Foreskin keratinocyte (primary cell): ENCODE measurements at places on chromosomes 4 and X.

- DNase-seq: no peak
These were observed 82.1 kb downstream of the FAM53A start for GRCh38 chr4:1601852-1602654.

- no peak for DNase-seq
These were observed 21.4 kb upstream of the FGFR3 start for GRCh38 chr4:1771555-1772305.

DNA sequence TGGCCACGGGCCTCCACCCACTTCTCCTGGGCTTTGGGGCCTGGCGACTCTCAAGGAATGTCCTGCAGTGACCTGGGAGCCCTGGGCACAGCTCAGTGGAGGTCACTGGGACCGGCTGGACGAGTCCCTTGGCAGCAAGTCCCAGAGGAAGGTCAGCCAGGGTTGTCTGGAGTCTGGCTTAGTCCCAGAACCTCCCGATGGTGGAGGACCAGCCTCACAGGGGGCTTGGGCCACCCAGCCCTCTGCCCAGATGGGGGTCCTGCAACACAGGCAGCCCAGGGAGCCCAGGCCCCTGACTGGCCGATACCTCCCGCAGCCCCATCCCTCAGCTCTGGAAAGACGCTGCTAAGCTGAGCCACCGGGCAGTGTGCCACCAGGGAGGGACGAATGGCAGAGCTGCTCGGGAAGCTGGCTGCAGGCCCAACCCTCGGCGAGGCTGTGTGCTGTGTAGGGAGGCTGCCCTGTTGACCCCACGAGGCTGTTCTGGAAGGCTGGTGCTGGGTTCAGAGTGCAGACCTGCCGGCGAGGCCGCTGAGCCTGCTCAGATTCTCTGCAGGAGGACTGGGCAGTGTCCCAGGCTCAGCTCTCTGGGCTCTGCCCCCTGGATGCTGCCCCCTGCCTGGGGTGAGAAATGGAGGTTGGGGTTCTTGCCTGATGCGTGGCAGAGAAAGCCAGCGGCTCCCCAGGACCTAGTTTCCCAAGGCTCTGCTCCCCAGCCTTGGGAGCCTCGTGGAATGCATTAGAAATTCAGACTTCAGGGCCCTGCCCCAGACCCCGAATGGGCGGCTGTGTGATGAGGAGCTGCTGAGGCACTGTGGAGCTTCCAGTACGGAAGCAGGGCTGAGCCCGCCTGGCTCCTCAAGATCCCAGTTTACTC, 61.7 kb downstream of the ADRA2C start:
- no peak for DNase-seq

DNA sequence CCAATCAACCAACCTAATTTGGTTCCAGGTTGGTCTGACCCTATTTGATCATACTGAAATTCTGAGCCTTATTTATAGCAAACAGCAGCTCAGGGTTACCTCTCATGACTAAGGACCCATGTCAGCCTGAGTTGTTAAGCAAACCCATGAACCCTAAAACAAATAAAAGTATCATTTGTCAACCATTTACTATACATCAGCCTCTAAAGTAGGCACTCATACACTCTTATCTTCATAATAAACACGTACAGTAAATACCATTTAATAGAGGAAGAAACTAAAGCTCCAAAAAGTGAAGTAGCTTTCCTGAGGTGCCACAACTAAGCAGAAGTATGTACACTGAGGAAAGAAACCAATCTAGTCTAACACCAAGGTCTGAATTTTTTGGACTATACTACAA, 25.2 kb downstream of the MANBA start:
- DNase-seq: no peak

DNA sequence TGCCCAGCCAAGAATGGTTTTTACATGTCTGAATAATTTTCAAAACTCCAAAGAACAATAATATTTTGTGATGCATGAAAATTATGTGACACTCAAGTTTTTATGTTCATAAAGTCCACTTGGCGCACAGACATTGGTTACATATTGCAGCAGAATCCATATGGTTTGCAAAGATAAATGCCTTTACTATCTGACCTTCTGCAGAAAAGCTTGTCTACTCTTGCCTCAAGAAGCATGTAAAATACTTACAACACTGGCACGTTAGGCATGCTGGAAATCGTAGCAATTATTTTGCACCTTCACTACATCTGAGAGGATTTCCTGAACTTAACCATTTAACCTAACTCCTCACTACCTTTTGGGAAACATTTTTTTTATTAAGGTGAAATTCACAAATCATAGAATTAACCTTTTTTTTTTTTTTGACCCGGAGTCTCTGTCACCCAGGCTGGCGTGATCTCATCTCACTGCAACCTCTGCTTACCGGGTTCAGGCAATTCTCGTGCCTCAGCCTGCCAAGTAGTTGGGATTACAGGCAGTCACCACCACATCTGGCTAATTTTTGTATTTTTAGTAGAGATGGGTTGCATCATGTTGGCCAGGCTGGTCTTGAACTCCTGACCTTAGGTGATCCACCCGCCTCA, 3.5 kb upstream of the XG start:
- peak; percentile 60 for DNase-seq

GRCh38 chr4:75370576-75370975, 143.6 kb downstream of the RCHY1 start:
- no peak for DNase-seq
